D341Med (cell line): ENCODE measurements at places on chromosomes 13 and 19.

GRCh38 chr13:75422028-75422427 is 59.9 kb downstream of the TBC1D4 start:
- DNase-seq = no peak

DNA sequence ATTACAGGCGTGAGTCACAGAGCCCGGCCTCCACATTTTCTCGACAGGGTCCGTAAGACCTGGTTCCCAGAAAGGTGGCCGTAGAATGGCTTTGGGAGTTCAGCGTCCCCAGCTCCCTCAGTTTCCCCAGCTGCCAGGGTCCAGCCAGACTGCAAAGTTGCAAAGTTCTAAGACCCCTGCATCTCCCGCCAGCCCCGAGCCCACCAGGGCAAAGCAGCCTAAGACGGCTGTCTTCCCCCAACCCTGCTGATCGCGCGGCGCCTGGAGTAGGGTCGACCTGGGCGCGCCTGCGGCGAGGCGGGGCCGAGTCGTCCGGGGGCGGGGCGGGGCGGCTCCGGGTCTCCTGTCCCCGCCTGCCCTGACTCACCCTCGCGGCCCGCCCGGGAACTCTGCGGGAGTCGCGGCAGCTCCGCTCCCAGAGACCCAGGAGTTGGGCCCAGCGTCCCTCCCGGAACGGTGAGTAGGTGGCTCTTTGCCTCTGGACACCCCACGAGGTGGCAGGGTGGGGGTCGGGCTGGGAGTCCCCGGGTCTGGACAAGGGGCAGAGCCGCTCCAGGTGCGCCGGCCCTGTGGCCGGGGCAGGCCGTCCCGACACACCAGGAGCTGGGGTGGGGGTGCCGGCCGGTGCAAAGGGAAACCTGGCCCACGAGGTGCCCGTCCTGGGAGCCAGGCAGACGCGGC is at the start of gene LRRC8E:
TSS of gene LRRC8E (plus strand) at position 366 of the 681 bp plus-strand sequence. CDS start 7,094 bp downstream, outside the sequence.
- DNase-seq = peak; percentile 66

DNA sequence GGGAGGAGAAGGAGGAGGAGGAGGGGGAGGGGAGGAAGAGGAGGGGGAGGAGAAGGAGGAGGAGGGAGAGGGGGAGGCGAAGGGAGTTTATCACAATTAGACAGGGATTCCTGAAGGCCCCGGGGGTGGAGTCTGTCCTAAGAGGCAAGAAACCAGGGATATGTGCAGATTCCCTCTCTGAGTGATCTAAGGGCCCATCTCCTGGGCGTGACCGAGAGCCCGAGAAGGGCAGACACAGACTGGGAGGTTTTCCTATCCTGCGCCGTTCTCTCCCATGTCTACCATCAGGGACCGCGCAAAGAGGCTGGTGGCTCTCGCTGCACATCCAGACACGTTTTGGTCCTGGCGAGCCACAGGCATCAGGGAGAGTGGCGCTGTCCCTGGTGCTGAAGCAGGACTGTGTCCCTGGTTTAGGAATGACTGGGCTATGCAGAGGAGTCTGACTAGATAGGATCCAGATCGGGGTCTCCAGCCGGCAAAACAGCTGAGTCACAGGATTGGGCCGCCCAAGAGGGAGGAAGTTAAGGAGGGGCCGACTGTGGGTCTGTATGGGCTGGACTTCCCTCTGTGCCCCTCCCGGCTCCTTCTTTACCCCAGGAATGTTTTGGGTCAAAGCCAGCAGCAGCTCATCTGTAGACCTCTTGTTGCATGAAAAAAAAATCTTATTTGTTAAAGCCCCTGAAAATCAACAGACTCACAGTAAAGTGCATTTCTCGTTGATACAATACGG is 17.9 kb upstream of the ZNF175 start:
- peak; percentile 50 for DNase-seq

- DNase-seq = peak; percentile 91
Observed at GRCh38 chr19:18292810-18293641, 11.6 kb upstream of the JUND start.

- DNase-seq = no peak
Observed at GRCh38 chr19:38298821-38299680, 5.0 kb upstream of the C19orf33 start.

DNA sequence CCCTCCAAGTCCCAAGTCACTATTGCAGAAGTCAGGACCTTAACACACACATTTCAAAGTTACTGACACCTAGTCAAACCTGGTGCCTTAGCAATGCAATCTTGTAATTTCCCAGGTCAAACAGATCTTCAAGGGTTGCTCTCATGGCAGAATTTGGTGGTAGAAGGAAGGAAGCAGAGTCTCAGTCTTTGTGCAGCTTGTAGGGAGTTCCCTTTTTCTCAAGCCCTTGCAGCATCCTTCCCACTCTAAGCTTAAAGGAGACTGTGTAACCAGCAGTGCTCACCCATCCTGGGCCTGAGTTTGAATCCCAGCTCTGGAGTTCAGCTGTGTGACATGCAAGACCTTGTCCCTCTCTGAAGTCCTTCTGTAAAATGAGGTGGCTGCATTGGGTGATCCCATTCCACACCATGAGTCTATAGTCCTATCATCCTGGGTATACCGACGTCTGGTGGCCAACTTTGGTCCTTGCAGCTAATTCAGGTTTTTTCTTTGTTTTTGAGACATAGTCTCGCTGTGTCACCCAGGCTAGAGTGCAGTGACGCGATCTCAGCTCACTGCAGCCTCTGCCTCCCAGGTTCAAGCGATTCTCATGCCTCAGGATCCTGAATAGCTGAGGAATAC is 9.8 kb downstream of the SIGLEC10 start:
- peak; percentile 67 for DNase-seq

DNA sequence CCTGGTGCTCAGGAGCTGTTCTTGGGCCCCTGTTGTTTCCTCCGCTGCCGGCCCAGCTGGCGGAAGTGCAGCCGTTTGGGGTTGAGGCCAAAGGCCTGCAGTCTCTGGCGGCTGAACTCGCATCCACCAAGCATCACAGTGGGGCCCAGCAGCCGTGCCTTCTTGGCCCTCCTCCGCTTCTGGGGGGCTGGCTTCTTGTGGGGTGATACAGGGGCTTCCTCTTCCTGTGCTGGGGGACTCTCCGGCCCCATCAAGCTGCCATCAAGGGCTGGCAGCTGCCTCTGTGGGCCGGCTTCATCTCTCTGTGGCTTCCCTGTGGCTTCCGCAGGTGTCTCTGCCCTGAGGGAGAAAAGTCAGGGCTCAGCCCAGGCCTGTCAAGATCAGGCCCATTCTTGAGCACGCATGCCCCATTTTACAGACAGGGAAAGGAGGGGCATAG is 10.3 kb downstream of the ATG4D start:
- no peak for DNase-seq

DNA sequence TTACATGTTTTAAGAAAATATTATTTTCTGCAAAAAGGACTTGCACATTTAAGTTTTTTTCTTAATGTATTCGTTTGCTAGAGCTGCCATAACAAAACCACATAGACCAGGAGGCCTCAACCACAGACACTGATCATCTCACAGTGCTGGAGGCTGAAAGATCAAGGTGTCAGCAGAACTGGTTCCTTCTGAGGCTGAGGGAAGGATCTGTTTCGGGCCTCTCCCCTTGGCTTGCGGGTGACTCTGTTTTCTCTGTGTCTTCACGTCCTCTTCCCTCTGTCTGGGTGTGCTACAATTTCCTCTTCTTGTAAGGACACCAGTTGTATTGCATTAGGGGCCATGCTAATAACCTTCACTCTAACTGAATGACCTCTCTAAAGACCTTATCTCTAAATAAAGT is 364.2 kb downstream of the IRS2 start:
- DNase-seq = no peak

DNA sequence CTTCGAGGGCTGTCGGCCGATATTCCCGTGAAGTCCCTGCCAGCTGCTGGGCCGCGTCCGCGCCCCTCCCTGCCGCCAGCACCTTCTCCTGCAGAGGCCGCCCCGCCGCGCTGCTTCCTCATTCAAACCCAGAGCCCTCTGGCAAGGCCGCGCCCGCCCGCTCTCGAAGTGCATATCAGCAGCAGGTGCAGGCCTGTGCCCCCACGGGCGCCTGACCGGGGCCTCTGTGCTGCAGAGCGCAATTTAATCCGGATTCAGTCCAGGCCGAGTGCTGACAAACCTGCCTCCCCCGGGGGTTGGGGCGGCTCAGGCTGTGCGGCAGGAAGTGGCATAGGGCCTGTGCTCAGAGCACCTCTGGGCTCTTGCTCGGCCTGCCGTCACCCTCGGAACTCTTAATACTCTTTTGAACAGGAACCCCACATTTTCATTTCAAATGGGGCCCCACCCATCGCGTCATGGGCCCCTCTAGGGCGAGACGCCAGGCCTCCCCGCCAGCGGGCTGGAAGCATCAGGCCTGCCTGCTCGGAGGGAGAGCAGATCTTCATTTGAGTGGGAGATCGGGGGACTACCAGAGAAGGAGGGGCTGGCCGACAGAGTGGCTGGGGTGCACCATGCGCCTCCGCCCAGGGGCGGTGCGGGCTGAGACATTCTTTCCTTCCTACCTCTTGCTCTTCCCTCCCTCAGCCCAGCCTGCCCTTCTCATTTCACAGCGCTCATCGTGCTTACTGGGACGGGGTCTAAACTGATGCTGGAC is 125.7 kb downstream of the TNFRSF19 start:
- no peak for DNase-seq
